ENCODE measurements at places on chromosomes 16 and 17. TPM values are rescaled to one million over a fixed set of nuclear protein-coding genes. Genes with fewer than 3 reads are reported as not detected.
A peak's percentile ranks its signal among the peaks of the same experiment; 100 is the strongest.

Gene SPATA22
- polyA plus RNA-seq = not detected

DNA sequence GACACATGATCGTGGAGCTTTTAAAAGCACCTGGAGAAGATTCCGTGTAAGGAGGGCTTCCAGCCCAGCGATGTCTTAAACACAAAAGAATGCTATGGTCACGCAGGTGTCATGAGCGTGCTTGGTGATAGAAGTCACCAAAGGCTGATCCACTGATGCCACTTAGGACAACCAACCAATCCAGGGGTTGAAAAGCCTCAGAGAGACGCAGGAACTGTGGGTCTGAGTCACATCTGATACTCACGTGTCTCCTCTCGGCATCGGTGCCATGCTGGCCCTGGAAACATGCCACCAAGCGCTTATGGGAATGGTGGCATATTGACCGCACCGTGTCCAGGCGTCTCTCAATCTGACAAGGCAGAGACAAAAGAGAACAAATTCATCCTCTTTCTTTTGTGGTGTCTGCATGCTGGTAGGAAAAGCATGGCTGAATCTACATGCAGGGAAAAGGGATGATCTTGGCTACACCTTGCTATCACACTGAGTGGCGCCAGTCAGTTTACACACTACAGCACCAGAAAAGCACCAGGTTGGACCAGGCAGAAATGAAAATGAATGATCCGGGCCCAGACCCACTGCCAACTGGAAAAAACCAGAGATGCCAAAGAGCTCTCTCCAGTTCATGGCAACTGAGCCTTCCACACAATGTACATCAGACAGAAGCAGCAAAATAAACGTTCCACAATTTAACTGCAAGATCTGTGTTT lies 38.0 kb downstream of the ARHGAP17 start:
- no peak for DNase-seq

Gene SEC14L5
- polyA plus RNA-seq = 0.24 TPM

Gene CRYM
- polyA plus RNA-seq = 4.0 TPM

DNA sequence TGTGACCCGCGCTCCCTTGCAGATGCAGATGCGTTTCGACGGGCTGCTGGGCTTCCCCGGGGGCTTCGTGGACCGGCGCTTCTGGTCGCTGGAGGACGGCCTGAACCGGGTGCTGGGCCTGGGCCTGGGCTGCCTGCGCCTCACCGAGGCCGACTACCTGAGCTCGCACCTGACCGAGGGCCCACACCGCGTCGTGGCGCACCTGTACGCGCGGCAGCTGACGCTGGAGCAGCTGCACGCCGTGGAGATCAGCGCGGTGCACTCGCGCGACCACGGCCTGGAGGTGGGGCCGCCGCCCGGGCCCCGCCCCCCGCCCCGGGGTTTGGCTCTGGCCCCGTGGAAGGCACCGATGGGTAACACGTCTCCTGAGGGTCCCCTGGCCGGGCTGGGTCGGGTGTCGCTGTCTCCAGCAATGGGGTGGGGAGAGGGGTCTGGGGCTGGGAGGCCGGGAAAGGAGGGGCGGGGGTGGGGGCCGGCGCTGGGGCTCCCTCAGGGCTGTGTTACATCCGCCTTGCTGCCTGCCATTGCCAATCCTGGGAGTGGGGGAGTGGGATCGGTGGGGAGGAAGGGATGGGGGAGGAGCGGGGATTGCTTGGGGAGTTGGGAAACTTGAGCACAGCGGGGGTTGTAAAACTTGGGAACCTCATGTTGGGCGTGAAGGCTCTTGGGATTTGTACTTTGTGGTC lies 737 bp downstream of the NUDT16L1 start:
- DNase-seq = peak; percentile 68

DNA sequence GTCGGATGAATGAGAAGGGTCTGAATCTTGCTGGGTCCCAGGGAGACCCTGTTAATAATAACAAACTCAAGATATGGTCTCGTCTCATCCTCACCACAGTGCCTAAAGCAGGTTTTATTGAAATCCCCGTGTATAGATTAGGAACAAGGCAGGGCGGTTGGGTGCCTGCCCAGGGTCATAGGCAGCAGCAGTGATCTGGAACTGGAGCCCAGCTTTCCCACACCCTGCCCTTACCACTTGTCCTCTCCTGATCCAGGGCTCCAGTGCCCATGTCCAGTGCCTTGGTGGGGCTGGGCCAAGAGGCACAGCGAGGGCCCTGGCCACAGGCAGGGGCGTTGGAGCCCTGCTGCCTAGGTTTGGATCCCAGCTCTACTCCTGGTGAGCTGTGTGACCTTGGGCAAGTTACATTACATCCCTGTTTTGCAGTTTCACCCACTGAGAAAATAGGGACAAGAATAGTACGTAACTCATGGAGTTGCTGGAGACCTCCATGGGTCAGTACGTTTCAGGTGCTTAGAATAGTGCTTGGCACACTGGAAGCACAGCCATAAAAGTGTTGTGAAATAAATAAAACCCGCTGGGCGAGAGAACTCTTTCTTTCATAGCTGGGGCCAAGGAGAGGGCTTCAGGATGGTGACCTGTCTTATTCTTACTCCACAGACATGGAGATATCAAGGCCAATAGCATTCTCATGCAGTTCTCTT lies 13.9 kb downstream of the SOCS3 start:
- no peak for DNase-seq

Gene MYO15B
- polyA plus RNA-seq = 595 TPM

Gene PPP1R27
- polyA plus RNA-seq = 0.21 TPM

- no peak for DNase-seq
Observed at GRCh38 chr16:4767872-4768548, 1.0 kb upstream of the ZNF500 start.

DNA sequence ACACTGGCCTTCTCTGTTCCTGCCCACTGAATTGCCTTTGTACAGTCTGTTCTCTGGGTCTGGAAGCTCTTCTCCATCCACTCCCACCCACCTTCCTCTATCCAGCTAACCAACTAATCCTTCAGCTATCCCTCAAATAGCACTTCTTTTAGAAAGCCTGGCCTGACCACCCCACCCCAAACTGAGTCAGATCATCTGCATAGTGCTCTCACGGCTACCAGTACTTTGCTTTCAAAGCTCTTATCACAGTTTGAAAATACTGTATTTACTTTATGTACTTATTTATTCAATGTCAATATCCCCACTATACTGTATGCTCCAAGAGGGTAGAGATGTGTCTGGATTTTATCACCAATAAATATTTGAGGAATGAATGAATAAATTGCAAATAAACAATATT lies 4.5 kb upstream of the CLDN7 start:
- no peak for DNase-seq

Gene KRTAP4-4
- not detected for polyA plus RNA-seq

- DNase-seq = no peak
Observed at GRCh38 chr17:47716375-47716774, 16.7 kb upstream of the TBX21 start.

DNA sequence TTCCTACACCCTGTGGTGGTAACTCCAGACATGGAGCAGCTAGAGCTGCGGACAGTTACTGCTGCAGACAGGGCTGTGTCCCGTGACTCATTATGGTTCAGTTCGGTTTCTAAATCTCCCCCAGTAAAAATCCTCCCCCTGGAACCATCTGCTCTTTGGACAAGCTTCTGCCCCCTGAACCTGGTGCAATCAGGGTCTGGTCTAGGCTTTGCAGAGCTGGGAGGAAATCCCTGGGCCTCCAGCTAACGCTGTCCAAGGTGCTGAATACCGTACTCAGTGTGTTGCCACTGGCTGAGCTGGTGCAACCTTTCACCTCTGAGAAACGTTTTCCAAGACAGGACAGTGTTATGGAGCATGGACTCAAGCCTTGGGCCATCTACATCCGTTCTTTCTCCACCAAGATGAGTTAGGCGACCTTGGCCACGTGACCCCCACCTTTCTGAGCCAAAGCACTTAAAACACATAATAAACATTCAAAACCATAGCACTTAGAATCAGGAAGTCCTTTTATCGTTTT lies 142.0 kb downstream of the CPPED1 start:
- DNase-seq = peak; percentile 17

Gene SLC9A5
- 0.96 TPM for polyA plus RNA-seq

Gene CES4A
- 23.5 TPM for polyA plus RNA-seq

DNA sequence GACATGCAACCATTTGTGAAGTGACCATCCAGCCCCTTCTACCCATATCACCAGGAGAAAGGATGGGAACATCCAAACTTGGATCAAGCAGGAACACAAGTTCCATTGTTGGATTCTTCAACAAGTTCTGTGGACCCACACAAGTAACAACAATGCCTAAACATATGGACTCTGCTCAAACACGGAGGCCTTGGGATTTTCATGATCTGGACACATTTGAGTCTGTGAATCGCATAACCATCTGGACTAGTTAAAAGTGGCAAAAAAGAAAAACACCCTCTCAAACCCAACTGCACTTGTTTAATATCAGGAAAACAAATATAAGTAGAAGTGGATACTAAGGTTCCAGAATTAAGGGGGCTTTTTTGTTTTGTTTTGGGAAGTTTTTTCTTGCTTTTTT lies 70.8 kb downstream of the TOX3 start:
- no peak for DNase-seq

Gene LGALS9
- polyA plus RNA-seq = 30.0 TPM

GRCh38 chr17:50347117-50347893 lies 1.4 kb downstream of the XYLT2 start:
- no peak for DNase-seq

GRCh38 chr16:79593754-79594153 lies 6.8 kb downstream of the MAF start:
- no peak for DNase-seq

- DNase-seq = no peak
Observed at GRCh38 chr16:87695534-87695933, 70.3 kb downstream of the KLHDC4 start.

GRCh38 chr16:68446681-68447652 lies 1.3 kb downstream of the SMPD3 start:
- DNase-seq = no peak

Gene MYLK3
- 0.16 TPM for polyA plus RNA-seq

GRCh38 chr17:50051082-50051576 lies 4.8 kb upstream of the ITGA3 start:
- peak; percentile 80 for DNase-seq

GRCh38 chr16:84808826-84809225 lies 11.0 kb upstream of the CRISPLD2 start:
- no peak for DNase-seq

- peak; percentile 17 for DNase-seq
Observed at GRCh38 chr16:88387941-88388627, 5.3 kb downstream of the ZNF469 start.

Gene TRAPPC2L
- 96.0 TPM for polyA plus RNA-seq

DNA sequence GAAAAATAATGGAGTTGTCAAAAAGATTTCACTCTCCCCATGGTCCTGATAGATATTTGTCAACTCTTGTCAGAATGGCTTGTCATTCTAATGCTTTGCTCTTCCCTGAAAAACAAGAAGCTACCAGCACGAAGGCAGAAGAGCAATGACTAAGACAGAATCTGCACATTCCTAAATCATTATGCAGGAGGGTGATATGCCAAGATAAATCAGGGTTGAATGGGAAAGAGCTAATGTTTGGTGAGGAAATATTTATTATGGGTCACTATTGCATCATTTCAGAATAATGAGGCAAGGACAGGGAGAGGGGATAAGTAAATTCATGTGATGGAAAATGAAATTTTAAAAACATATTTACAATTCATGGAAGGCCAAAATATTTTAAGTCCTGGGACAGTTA lies 297.5 kb upstream of the XYLT1 start:
- DNase-seq = no peak

Gene KRTAP4-6
- polyA plus RNA-seq = not detected

Gene KRTAP9-4
- polyA plus RNA-seq = not detected

Gene TPSB2
- 0.34 TPM for polyA plus RNA-seq

Gene INCA1
- 4.6 TPM for polyA plus RNA-seq

Gene SULT1A3
- 46.4 TPM for polyA plus RNA-seq

Gene ALOXE3
- polyA plus RNA-seq = 0.01 TPM

DNA sequence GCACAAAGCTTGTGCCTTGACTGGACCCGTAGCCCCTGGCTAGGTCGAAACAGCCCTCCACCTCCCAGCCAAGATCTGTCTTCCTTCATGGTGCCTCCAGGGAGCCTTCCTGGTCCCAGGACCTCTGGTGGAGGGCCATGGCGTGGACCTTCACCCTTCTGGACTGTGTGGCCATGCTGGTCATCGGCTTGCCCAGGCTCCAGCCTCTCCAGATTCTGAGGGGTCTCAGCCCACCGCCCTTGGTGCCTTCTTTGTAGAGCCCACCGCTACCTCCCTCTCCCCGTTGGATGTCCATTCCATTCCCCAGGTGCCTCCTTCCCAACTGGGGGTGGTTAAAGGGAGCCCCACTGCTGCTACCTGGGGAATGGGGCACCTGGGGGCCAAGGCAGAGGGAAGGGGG lies 3.5 kb downstream of the CTRL start:
- no peak for DNase-seq

DNA sequence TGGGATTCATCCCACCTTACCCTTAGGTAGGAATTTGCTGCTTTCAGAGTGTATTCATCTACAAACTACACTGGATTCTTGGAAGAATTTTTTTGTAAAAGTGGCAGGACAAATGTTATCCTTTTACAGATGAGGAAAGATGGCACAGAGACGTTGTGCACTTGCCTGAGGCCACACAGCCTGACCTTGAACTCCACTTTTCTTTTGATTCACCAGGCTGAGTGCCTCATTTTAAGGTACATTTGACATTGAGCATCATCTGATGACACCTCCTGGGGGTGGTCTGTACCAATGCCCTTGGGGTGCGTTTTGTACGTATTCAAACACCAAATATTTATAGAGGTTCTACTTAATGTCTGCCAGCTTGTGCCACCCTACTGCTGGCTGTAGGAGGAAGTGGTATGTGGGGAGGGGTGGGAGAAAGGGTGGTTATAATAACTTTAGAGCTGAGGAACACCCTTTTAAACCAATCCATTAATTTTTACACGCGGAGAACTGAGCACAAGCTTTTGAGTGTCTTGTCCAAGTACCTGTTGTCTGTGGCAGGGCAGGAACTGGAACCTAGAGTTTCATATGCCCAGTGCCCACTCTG lies 29.1 kb downstream of the HS3ST3B1 start:
- no peak for DNase-seq

DNA sequence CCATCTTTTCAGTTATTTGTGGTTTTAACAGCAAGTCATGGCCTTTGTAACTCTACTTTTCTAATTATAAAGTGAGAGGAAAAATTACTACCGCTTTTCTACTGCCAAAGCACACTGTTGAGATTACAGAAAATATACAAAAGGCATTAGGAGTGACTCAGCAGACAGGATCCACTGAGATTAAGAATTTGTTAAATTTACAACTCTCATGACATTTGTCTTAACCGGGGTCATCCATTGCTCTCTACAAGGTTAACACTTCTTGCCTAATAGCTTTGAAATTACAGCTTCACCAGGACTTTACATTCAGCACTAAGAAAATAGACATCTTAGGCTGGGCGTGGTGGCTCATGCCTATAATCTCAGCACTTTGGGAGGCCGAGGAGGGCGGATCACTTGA lies 93.4 kb downstream of the SSH2 start:
- DNase-seq = peak; percentile 33

Gene ITGB4
- polyA plus RNA-seq = 48.4 TPM

Gene KRT35
- not detected for polyA plus RNA-seq

- DNase-seq = no peak
Observed at GRCh38 chr17:73701701-73702100, 57.5 kb upstream of the SDK2 start.

DNA sequence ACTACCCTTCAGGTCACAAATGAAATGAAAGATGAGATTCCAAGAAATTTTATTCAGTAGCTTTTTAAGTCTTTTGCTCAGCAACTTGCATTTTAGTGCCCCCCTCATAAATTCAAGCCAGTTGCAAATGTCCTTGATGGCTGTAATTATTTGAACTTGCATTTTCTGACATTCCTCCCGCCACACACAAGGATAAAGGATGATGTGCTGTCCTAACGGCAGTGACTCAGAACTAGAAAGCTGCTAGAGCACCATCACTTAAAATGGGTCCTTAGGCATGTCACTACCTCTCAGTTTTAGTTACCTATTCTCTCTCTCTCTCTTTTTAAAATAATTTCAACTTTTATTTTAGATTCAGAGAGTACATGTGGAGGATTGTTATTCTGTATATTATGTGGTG lies 306.7 kb downstream of the CNTNAP4 start:
- no peak for DNase-seq

Gene VWA3A
- 0.15 TPM for polyA plus RNA-seq
